ENCODE measurements at places on chromosomes 7 and 10.

DNA sequence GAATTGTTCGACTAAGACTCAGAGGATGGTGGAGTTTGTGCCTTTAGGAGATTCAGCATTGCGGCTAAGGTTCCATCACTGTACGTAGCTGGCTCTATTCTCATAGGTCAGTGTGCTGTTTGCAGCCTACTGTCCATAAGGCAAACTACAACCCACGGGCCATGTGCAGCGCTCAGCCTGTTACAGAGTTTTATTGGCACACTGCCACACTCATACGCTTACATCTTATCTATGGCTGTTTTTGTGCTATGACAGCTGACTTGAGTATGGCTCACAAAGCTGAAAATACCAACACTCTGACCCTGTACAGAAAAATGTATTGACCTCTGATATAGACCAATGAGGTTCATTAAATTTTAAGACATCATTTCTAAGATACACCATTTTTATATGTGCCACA lies 114.5 kb downstream of the ARID5B start:
- DNase-seq: no peak

DNA sequence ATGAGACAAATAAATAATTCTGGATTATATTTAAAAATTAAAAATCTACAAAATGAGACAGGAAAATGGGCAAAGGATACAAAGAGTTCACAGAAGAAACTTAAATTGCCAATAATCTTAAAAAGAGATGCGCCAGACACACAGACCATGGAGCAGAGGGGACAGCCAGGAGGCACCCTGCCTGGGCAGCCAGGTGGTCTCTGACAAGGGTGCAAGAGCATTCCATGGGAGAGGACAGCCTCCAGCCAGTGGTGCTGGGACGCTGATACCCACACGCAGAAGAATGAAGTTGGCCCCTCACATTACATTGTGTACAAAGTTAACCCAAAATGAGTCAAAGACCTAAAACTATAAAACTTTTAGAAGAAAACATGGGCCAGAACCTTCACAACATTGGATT lies 106.3 kb downstream of the NKX6-2 start:
- no peak for DNase-seq

DNA sequence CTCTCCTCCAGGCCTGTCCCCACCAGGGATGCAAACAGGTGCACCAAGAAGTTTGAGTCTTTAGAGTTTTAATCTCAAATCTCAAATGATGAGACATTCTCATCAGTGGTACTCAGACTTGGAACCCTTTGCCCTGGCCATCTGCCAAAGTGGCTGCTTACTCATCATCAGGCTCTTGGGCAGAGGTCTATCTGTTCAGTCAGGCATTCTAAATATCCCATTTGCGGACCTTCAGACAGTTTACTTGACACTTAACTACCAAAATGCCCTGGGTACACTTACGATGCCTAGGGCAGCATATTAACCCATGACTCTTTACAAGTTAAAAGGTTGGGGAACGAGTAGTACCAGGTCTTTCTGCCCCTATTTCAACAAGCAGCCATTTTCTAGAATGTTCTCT lies 61.2 kb upstream of the YAE1 start:
- peak; percentile 8 for DNase-seq

DNA sequence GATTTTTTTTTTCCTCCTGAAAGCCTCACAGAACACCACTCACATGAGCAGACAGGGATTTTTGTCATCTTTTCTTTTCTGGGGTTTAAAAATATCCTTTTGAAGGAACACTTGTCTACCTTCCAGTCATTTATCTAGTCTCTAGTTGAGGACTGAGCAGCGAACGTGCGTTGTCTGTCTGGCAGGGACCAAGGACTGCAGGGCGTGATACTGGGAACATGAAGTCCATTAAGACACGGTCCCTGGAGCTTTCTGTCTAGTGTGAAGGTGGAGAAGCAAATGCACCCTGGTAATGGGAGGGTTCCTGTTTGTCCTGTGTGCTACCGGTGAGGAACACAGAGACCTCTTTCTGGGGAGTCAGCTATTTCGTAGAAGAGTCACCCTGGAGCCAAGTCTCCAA lies 207.4 kb downstream of the TMEM178B start:
- no peak for DNase-seq

DNA sequence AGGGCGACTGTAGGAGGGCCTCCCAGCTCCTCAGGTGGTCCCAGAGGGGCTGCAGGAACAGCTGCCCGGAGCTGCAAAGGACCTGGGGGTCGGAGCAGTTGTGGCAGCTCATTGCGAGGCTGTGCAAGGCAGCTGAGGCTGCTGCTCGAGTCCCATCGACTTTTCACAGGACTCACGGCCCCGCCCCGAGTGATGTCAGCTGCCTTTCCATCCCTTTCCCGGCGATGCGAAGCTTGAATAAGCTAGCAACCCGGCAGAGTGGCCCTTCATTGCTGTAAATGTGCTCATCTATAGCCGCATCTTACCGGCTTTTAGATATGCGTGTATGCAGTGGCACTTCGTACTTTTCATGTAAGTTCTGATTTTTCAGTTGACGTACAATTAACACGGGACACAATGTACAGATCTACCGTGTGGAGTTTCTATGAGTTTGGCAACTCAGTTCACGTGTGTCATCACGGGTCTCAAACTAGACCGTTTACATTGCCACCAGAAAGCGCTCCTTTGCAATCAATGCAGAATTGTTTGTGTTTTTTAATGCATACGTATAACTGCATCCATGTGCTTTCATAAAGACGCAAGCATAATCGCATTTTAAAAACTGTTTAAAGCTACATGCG lies at the start of gene CH25H:
Gene CH25H, minus strand, starts transcription at position 137 of the 620 bp plus-strand sequence. Its CDS starts 25 bp downstream, at position 112.
- peak; percentile 4 for DNase-seq

GRCh38 chr7:12771378-12771877 lies 84.0 kb downstream of the ARL4A start:
- peak; percentile 60 for DNase-seq

DNA sequence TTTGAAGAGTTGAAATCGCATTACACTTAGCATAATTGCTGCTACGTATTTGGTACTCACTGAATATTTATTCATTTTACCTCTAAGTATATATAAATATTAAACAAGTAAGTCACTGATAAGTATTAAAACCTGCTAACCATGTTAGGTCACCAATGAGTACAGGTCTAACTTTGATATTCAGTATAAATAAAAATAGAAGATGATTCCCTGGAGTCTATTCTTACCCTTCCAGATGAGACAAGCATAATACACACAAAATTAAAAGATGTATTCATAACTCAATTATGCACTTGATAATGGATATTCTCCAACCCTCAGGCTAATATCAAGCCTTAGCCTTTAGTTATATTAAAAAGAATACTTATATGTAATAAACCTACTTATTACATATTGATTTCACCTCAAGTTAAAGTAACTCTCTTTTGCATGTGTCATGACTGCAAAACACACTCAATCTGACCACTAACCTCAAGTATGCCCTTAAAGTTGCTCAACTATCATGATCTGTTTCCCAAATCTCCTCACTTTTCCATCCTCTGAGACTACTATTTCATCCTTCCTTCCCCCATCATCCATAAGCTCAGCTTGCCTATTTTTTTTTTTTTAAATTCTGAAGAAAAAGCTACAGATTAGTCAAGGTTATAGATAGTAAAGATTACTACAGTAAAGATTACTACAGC lies 46.8 kb downstream of the IPMK start:
- DNase-seq: no peak

GRCh38 chr7:92231-92674 lies 100.1 kb upstream of the FAM20C start:
- DNase-seq: no peak

GRCh38 chr7:150631084-150631826 lies 930 bp downstream of the GIMAP6 start:
- no peak for DNase-seq

GRCh38 chr10:34015700-34016099 lies 681.2 kb upstream of the NRP1 start:
- no peak for DNase-seq

DNA sequence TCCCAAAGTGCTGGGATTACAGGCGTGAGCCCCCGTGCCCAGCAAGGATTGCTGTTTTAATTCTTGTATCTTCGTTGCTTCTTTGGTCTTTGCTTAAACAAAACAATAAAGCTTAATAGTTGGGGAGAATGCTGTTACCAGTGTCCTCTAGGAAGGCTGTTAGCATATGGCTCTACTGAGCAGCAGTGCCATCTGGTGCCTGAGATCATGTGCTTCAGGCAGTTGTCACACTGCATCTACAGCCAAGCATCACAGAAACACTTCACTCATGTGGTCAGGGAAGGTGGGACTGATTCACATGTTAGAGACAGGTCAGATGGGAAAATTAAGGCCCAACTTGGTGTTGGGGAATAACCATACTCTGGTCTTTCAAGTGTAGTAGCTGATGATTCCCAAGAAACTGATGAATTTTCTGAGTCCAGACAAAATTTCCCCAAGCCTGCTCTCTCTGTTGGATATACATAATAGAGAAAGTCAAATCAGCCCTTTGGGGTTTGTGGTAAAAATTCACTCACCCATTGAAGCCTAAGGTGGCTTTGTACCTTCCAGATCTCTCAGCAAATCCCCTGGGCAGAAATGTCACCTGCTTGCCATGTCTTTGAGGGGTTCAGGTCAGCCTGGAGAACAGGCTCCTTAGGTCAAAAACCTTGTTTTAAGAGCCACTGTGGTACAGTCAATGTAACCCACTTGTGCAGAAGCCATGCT lies 28.4 kb downstream of the UBE2D4 start:
- peak; percentile 8 for DNase-seq

DNA sequence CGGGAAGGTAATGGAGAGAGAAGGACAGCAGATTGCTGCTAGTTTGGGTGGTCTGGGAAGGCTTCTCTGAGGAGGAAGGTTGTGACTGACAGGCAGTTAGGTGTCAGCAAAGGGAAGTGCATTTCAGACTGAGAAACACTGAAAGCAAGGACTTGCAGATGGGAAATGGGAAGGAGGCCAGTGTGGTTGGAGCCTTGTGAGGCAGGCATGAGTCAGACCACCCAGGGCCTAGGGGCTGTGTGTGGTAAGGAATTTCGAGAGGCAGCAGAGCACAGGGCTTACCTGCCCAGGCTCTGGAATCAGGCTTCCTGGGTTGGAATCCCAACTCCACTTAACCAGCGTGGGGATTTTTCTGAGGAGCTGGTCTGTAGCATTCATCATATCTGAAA lies 53.5 kb downstream of the NRF1 start:
- DNase-seq: no peak

- DNase-seq: no peak
Measured at GRCh38 chr10:114539623-114540022, 118.5 kb downstream of the ABLIM1 start.

DNA sequence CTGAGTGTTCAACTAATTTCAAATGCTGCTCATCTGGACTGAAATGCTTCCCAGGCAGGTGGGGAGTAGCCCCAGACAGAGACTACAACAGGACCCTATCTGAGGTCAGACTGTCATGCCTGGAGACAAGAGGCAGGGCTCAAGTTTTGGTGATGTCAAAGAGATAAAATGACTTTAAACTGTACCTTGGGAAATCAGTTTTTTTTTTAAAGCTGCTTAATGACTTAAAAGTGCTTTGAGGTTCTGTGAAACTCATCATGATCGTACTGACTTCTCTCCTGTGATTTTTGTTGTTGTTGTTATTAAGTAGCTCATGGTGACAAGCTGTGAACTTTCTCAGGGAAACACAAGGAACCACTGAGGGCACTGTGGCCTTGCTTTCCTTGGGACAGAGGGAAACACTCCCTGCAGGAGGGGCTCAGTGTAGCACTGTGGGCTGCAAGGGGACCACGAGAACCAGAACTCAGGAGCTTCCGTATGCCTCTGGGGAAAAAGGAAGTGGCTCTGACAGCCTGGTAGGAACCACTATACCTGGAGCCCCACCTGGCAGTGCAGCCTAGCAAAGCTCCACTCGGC lies 9.5 kb downstream of the HIPK2 start:
- DNase-seq: no peak

- no peak for DNase-seq
Measured at GRCh38 chr7:139089118-139089517, 20.4 kb downstream of the ZC3HAV1 start.

- no peak for DNase-seq
Measured at GRCh38 chr10:129472696-129473555, 5.9 kb downstream of the MGMT start.

- DNase-seq: no peak
Measured at GRCh38 chr10:79042639-79043411, 25.9 kb upstream of the ZMIZ1 start.

DNA sequence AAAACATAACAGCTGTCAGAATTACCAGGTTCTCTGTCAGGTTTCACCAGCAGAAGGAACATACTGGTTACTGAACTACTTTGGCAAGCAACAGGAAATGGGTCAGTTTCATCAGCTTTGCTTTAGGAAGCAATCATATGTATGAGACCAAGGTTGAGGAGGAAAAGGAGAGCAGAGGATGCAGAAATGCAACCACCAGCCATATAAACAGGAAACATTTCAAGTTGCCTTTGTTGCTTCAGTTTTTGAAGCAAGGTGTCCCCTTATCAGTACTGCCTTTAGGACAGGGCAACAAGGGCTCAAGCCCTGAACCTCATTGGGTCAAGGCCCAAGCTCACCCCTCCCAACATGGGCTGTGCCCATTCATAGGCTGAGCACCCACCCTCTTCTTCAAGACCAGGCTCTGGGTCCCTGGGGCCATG lies 10.2 kb downstream of the HIPK2 start:
- DNase-seq: no peak

GRCh38 chr7:31981874-31982390 lies 88.3 kb downstream of the PDE1C start:
- DNase-seq: peak; percentile 3

- DNase-seq: no peak
Measured at GRCh38 chr10:21516242-21517131, 9.0 kb downstream of the SKIDA1 start.

DNA sequence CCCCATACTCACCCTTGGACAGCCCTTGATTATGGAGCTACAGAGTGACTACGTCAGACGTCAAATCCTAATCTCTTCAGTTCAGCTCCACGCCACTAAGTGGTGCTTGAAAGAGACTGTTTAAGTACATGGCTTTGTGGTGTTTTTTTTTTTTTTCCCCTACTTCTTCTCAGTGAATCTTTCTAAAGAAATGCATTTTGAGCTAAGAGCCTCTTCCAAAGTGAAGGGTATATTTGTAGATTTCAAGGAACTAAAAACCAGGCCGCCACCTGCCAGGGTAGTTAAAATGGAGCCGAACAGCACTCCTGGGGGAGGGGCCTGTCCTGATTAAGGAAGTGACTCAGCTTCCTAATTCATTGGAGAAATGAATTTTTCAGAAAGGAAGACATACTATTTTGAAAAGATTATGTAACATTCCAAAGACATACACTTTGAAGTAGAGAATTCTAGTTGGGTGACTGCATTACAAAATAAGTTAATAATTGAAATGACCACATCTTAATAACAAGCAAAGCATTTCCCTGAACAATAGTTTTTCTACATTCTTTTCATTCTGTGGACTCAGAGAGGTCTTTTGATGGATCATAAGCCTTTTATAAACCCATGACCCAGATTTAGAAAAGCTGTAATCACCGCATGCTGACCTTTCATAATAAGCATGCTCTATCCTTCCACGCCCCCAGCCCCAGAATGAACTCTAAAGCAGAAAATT lies 20.6 kb upstream of the VPS41 start:
- DNase-seq: peak; percentile 64
